ENCODE measurements at places on chromosomes 5 and 9.

GRCh38 chr5:94855543-94855942, 237.1 kb downstream of the SLF1 start:
- DNase-seq = no peak

DNA sequence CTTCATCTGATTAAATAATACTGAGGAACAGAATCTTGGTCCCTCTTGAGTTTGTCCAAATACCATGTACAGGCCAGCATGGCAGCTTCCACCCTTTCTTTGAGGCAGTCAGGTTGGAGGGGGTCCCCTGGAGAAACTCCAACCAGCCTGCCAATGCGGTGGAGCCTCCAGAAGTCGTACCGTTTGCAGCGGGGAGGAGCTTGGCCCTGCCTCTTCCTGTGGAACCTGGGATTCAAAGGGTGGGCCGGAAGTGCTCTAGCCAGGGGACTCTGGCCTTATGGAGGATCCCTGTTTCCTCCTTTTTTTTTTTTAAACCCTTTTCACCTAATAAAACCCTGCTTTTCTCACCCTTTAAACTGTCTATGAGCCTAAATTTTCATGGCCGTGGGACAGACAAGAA, 216.3 kb upstream of the ZNF608 start:
- no peak for DNase-seq

- no peak for DNase-seq
These were observed 27.7 kb downstream of the KCTD16 start for GRCh38 chr5:144198386-144198785.

DNA sequence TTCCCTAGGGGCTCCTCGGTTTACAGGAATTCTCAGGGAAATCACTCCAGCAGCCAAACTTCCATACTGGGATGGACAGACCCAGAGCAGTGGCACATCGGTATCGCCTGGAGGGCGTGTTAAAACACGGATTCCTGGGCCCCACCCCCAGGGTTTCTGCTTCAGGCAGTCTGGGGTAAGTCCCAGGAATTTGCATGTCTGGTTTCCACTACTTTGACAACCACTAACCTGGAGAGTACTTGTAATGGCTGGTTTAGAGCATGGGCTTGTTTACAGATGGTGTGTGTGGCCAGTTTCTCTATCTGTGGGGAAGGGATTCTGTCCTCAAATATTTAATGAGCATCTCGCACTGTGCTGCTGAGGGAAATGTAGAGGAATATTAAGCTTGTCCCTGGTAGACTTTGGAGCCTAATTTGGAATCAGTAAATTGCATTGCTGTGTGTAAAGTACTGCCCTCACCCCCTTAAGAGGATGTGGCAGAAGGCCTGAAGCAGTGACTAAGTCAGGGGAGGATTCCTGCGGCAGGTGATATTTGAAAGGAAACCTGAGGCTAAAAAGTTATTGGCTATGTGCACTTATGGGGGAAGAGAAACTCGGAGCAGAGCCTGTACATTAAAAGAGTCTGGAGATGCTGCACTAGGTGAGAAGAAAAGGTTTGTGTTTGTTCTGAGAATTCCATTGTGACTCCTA, 18.6 kb upstream of the TJP2 start:
- DNase-seq = no peak

GRCh38 chr9:117528225-117528624, 113.4 kb upstream of the ASTN2 start:
- no peak for DNase-seq

GRCh38 chr5:156794687-156795086, 55.4 kb upstream of the PPP1R2B start:
- DNase-seq = no peak

DNA sequence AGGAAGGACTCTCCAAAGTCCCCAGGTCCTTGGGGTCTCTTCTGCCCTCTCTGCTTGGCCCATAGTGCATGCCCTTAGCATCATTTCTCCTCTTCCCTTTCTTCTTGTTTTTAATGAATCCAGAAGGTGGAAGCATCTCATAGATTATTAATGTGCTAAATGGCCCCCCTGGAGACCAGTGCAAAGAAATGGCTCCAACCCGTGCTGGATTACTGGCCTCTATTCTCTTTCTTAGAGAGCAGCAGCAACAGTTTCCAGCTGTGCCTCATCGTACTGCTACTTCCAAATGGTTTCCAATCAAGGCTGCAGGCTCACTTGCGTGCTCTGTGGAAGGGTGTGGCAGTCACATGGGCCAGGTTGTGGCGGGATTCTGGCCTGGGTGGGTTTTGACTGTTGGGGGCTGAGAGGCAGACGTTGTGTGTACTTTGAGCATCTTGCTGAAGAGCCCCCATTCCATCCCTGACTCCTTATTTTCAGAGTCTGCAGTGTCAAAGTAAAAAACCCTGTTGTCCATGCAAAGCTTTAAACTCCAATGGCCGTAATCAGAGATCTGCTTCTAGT, 139.7 kb downstream of the GABBR2 start:
- no peak for DNase-seq

GRCh38 chr9:94534901-94535300, 20.0 kb upstream of the PCAT7 start:
- DNase-seq = no peak

- no peak for DNase-seq
These were observed 382.6 kb upstream of the DAP start for GRCh38 chr5:11143456-11144267.

GRCh38 chr9:89863837-89864236, 259.0 kb downstream of the GADD45G start:
- DNase-seq = no peak

DNA sequence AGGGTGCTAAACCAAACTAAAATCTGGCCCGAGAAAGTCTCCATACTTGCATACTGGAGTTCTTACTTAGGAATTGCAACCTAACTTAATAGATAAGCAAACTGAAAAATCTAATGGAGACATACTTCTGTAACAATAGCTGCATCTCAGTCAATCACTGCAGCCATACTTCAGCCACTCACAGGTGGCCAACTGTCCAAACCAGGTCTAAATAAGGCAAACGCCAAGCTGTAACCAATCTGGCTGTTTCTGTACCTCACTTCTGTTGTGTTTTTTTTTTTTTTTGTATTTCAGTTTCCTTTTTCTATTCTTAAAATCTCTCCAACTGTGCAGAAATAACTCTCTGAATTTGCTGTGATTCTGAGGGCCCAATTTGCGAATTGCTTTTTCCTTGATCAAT, 4.4 kb upstream of the NDUFB6 start:
- no peak for DNase-seq

GRCh38 chr5:160312960-160313727, 780 bp upstream of the CCNJL start:
- no peak for DNase-seq

DNA sequence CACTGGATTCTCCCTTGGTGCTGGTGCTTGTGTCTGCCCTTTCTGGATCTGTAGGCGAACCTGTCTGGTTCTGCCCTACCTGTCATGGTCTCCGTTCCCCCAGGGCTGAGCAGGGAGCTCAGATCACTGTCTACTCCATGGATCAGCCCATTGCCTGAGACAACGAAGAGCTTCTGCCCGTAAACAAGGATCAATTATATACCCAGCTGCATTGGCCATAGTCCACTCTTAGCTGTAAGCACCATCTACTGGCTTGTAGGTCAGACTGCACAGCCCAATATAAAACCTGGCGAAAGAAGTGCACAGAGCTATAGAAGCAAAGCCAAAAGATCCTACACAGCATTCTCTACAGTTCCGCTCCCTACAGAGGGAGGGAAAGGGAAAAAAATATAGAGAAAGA, 181.5 kb upstream of the RPS23 start:
- no peak for DNase-seq

- DNase-seq = no peak
These were observed 160.7 kb downstream of the CACNA1B start for GRCh38 chr9:138038244-138038671.

GRCh38 chr5:141875022-141875740, 3.0 kb downstream of the PCDH1 start:
- DNase-seq = no peak

DNA sequence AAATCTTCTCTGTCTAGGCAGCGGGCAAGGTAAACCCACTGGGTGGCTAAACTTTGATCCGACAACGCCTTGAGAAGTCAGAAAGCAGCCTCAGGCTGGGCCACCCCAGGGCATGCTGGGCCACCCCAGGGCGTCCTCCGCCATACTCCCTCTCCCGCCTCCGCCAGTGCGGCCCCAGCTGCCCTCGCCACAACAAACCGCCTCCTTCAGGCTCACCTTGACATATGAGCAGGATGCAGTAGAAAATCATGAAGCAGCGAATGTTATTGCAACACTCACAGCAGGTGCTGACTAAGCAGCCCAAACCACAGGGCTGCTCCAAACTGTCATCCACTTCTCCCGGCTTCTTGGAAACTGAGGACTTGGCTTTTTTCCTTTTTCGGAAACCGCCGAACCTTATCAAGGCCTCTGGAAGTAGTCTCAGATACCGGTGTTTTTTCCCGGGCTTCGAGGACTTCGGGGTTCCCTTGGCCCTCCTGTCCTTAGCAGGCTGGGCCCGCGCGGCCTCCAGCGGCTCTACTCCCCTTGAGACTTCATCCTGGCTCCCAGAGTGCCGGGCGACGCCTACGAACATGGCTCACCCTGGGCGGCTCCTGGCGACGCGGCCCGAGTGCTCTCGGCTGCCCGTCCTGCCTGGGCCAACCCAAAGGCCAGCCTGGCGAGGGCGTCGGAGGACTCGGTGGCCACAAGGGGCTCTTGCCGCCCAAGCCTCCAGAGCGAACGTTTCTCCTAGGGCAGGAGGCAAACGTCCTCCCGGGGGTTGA, at the start of gene SLCO6A1:
SLCO6A1 (minus strand) TSS at position 731 of the 764 bp plus-strand sequence; CDS start at position 574, 157 bp downstream.
- no peak for DNase-seq
